Liver (tissue), 10 donors: ENCODE measurements at places on chromosomes 3 and 15.

- no peak for DNase-seq
Measured at GRCh38 chr15:58049520-58050227, 15.8 kb downstream of the ALDH1A2 start.

DNA sequence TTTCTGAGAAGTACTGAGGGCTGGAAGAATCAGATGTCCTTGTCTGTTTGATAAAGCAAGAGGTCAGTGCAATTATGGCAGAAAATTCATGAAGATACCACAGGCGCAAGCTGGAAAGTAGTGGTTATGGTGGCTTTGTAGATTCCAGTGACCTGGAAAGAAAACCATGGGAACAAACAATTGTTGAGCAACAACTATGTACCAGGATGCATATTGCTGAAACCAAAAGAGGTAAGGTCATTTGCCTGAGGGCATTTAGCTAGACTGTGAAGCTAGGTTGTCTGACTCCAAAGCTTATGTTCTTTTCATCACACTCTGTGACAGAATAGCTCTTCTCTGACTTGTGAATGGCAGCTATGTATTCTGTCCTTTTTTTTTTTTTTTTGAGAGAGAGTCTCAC, 74.0 kb downstream of the B3GALNT1 start:
- DNase-seq, result no peak

DNA sequence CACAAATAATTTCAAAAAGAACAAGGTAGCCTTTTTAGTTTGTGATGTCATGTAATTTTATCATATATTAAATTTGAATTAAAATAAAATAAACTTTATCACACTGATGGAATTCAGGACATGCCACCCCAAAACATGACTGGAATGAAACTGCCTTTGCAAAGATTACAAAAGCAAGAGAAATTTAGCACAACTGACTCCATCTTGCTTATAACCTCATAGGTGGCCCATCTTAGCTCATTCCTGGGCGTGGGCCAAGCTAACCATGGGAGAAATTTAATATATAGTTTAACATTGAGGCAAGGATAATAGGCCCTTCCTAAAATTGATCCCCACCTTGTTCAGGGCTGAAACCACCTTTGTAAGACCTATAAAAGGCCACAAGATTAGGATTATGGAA, 235.6 kb downstream of the ZNF385D start:
- DNase-seq, result no peak

- no peak for DNase-seq
Measured at GRCh38 chr3:130430266-130430665, 84.8 kb downstream of the COL6A5 start.

- no peak for DNase-seq
Measured at GRCh38 chr3:140170612-140171011, 235.6 kb downstream of the CLSTN2 start.

DNA sequence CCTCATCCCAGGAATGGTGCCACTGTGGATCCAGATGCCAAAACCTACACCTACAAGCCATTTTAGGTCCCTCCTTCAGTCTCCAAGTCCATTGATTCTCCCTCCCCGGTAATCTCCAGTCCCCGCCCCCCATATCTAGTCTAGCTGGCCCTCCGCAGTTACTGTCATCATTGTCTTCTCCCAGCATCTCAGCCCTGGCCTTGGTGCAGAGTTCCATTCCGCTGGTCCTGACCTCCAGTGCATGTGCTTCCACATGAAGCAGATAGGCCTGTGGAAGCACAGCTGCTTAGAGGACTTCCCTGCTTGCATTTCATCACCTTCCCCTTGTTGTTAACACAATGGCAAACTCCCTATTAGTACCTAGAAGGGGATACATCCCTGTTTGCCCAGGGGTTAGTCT, 331.8 kb downstream of the LRTM1 start:
- no peak for DNase-seq

- no peak for DNase-seq
Measured at GRCh38 chr3:138469874-138470273, 35.5 kb downstream of the ESYT3 start.

- no peak for DNase-seq
Measured at GRCh38 chr3:130975251-130975650, 51.4 kb downstream of the ASTE1 start.

GRCh38 chr3:64260431-64260830, 35.2 kb upstream of the PRICKLE2 start:
- DNase-seq, result no peak

DNA sequence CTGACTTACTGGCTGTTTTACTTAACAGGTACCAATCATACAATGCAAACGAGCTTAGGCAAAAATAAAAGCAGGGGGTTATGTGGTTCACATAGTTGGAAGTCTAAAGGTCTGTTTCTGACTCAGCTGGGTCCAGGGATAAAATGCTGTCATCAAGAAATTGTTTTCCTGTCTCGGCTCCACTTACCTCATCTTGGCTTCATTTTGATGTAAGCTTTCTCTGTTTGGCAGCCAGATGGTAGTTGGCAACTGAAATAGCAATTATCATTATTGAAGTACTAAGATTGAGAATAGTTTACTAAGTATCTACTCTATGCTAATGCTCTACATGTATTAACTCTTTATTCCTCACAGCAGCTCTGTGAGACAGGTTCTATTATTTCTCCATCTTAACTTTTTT, 36.8 kb upstream of the CNTN3 start:
- no peak for DNase-seq

GRCh38 chr15:57418635-57419034, 42.3 kb downstream of the CGNL1 start:
- DNase-seq, result no peak

DNA sequence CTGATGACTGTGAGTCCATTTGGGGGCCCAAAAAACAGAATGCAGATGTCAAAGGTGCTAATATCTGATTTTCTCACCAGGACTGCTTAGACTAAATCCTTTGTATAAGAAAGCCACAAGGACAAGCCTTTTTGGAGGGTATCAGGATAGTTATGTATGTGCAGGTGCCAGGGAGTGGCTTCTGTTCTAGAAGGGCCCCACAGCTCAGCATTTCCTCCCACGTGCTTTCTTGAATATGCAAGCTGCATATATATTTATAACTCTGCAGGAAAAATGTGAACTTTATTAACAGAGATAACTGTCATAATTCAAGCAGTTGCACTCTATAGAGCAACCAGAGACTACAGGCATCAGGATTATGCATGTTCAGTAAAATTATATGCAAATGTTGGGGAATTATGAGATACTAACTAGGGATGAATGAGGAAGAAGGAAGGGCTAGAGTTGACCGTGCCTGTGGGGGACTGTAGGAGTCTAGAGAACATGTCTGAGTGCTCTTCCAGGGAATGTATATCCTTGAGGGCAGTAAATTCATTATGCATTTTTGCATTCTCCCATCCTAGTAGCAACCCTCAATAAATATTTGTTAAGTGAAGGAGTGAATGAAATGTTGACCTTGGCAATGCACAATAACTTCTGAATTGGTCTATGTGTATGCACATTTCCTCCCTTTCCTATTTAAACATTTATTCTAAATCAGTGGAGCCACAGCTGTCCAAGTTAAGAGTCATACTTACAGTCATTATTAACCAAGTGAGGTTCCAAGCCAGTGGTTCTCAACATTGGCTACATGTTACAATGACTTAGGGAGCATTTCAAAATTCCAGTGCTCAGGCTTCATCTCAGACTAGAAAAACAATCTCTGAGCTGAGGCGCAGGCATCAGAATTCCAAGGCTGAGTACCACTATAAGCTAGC, 94.8 kb upstream of the ANKRD28 start:
- DNase-seq, result no peak

DNA sequence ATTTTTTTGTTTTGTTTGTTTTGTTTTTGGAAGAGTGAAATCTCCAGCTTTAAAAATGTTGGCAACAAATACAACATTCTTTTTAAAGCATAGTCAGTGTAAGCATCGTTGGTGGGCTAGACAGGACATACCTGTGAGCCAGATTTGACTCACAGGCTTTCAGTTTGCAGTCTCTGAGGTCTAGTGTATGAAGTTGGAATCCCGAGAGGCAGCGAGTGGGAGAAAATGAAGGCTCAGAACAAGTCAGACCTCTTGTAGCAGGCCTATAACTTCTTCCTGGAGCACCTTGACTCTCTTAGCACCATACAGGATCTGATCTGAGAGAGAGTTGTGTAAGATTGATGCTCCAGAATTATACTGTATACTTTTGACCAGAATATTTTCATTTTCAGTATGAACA, 60.2 kb downstream of the CNTN4 start:
- DNase-seq, result no peak

DNA sequence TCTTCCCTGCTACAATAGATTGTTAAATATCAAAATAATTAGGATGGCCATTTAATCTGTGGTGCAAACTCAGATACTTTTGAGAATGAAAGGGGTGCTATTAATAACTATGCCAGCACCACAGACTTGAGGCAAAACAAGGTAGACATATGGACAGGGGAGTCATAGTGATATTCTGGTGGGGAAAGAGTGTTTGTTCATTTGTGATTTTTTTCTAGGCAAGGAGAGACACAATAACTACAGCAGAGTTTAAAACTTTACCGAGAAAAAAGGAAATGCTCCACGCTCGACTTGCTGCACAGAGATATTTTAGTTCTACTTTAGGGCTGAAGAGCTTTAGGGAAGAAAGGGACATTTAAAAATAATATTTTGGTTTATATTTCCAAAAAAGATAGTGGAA, 611.2 kb upstream of the GRM7 start:
- no peak for DNase-seq

DNA sequence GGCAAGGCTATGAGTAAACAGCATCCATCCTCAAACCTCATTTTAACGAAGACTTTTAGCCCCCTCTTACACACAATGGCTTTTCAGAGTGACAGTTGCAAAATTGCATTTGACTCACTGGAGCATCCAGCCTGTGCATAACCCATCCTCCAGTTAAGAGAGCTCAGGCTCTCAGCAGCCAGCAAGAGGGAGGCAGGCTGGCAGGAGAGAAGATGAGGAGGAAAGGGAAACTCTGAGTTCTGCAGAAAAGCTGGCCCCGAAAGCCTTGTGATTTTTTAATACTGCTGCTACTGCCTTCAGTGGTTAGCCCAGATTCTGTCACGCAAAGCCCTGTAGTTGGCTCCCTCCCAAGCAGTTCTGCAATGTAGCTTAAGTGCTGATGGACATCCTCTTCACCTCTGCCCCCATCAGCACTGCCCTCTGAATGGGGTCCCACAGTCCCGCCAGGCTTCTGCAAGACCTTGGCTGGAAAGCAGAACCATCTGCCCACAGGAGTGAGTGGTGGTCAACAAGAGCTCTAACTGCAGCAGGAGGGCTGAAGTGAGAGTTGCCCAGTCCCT, 371.3 kb downstream of the EPHB1 start:
- DNase-seq, result no peak

DNA sequence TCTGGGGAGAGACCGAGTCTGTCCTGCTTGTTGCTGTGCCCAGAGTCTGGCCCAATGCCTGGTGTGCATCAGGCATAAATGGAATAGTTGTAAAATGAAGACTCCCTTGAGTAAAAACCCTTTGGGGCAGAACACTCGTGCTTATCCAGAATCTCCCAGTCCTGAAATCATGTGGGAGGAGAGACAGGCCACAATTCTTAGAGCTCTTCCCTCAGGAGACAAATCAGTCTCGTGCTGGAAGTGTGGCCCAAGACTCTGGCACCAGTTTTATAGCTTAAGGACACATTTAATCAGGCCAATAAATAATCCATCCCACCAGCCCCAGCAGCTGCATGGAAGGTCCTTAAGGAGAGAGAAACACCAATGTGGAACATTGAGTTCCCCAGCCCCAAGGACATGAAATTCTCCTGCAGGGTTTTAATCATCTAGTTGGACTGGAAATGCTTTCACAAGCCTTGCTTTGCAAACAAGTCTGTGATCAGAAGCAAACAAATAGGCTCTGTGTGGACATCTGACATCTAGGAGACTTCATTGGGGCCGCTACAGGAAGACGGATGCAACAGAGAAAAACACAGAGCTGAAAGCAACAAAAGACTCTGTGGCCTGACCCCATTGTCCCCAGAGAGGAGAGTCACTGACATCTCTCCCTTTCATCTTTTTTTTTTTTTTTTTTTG, 70.4 kb downstream of the LSM3 start:
- DNase-seq, result no peak
